ENCODE measurements at places on chromosomes 16 and 17.

- no peak for DNase-seq
These were observed 16.5 kb downstream of the DBNDD1 start for GRCh38 chr16:90002759-90003158.

DNA sequence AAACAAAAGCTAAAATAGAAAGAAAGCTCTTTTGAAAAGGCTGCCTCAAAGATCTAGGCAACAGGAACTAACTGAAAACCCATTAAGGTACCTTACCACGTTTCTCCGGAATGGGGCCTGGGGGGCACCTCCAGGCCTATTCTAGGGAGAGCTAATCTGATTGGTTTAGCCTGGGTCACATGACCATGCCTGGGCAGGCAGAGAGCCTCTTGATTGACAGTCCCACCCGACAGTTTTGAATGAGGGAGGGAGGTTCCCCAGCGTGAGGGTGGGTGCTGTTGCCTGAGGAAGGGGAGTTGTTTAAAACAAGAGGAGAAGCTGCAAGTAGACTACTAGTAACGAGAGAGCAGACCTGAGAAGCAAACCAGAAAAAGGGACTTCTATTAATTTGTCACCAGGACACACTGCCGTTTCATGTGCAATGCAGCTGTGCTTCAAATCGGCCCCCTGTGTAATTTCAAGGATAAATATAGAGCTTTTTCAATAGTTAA is 143.4 kb upstream of the HS3ST2 start:
- no peak for DNase-seq

DNA sequence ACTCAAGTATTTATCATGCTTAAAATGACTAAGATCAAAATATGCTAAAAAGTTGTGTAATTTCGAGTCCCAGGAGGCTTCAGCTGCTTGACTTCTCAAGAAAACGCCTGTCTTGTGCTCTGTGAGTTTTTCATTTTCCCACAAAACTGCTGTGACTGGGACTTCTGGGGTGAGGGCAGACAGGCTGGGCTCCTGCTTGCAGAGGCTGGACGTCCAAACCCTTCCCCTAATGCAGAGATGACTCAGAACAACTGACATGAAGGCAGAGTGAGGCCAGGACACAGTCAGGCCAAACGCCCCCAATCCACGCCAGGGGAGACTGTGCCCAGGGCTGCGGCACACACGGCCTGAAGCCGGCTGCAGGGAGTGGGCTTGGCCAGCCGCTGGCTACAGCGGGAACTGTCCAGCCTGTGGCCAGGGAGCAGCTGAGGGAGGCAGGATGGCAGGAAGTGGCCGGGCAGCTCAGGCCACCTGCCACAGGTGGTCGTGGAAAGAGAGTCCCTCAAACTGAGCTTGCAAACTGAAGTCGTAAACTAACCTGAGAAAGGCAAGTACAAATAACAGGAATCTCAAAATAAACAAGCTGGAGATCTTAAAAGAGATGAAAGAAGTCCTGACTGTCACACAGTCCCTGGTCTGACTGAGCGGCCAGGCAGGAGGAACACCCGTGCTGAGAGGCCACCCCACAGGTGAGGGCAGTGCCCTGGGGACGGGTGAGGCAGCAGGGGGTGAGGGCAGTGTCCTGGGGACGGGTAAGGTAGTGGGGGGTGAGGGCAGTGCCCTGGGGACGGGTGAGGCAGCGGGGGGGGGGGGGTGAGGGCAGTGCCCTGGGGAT is 21.3 kb upstream of the HEXD start:
- no peak for DNase-seq

GRCh38 chr17:42519546-42520491 is 16.2 kb upstream of the NAGLU start:
- peak; percentile 90 for DNase-seq

GRCh38 chr16:2856061-2856670 is 1.8 kb downstream of the PRSS22 start:
- no peak for DNase-seq

GRCh38 chr16:12186774-12187335 is 210.3 kb downstream of the SNX29 start:
- DNase-seq, result no peak

DNA sequence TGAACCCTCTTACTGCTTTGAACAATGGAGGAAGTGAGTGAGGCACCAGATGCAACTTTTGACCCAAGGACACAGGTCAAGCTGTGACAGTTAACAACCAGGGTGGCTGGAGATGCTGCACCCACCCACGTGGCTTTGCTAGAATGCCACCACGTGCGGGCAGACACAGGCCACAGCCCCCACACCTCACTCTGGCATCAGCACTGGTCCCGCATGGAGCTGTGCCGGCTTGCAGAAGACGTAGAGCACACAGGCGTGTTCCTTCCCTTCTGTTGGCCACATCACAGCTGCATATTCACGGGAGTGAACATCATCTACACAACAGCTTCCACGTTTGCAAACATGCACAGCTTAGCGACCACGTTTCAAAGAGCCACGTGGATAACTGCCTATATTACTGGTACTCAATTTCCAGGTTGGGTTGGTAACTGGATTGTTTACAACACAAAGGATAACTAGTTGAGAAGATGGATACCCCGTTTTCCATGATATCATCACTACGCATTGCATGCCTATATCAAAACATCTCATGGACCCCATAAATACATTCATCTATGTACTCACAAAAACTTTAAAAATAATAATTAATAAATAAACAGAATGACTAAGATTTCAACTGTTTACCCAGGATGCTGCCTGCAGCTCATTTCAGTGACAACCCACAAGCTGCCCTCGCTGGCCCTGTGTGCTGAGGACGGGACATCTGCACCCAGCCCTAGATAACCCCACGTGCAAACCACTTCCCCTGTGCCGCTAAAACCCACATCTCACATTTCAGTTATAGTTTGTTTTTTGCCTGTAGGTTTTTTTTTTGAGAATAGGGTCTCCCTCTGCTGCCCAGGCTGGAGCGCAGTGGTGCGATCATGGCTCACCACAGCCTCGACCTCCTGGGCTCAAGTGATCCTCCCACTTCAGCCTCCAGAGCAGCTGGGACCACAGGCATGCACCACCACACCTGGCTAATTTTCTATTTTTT is 132.0 kb downstream of the ANKRD11 start:
- DNase-seq, result no peak

DNA sequence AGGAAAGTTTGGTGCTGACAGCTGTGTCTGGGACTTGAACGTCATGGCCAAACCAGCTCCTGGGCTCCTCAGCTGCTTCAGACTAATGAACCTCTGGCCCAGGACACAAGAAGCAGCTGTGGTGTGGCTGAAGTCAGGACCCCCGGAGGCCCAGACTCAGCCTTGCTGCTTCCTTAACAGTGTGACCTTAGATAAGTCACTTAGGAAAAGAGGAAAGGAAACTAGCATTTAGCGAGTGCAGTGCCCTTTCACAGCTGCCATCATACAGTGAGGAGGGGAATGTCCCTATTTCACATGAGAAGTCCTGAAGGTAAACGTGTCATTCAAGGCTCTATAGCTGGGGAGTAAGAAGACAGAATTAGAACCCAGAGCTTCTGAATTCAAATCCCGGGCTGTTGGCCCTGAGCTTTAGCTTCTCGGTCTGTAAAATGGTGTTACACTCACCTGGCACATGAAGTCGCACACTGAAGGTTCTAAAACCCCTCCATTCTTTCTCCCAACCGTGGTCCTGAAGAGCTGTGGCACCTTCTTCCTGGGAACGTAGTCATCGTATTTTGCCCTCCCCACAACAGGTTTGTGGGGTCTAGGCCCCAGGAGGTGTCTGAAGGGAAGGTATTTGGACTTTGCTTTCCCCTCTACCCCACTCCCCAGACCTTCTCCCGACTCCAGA is 910 bp upstream of the RAMP2 start:
- no peak for DNase-seq

GRCh38 chr16:54822492-54822891 is 108.2 kb upstream of the IRX5 start:
- no peak for DNase-seq

- DNase-seq, result no peak
These were observed 5.0 kb downstream of the STAT5B start for GRCh38 chr17:42271006-42271778.

GRCh38 chr17:81841866-81842265 is 7.0 kb upstream of the PPP1R27 start:
- DNase-seq, result no peak

DNA sequence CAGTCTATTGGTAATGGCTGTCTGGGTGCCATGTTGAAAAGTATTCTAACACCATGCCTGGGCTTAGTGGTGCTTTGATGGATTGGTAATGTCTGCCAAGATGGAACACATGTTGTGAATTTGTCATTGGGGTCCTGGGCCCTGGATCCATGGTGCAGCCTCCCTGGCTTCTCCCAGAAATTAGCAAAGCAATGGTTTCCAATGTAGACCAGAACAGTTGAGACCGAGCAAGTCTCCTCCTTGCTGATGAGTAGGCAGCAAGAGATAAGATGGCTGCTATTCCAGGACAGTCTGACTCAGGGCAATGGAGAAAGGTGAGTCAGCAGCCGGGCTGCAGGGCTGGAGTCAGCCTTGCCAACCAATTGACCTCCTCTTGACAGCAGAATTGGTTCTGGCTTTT is 30.8 kb downstream of the GPR139 start:
- DNase-seq, result no peak

GRCh38 chr16:69294051-69294450 is 17.1 kb upstream of the VPS4A start:
- no peak for DNase-seq

- no peak for DNase-seq
These were observed 403.5 kb upstream of the HSBP1 start for GRCh38 chr16:83404261-83404660.

GRCh38 chr16:71659471-71659870 is 33.5 kb downstream of the MARVELD3 start:
- no peak for DNase-seq

- no peak for DNase-seq
These were observed 128.4 kb downstream of the PRKCB start for GRCh38 chr16:23964136-23964535.

DNA sequence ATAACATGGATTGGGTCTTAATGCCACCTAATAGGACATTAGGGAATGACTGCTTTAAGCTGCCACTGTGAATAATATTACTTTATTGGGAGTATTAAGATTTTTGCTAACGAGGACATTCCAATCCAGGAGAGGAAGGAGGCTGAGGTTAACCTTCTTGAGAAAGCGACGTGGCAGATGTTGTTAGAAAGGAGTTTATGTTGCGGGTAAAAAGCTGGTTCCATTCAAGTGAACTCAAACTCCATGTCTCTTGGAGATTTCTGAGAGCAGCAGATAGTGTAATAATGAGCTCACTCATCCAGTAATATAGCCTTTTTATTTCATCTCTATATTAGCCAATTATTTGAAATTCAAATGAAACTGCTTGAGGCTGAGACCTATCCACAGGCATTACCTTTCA is 75.5 kb downstream of the KNOP1 start:
- no peak for DNase-seq

GRCh38 chr16:29784901-29785500 is 5.5 kb upstream of the KIF22 start:
- peak; percentile 79 for DNase-seq

DNA sequence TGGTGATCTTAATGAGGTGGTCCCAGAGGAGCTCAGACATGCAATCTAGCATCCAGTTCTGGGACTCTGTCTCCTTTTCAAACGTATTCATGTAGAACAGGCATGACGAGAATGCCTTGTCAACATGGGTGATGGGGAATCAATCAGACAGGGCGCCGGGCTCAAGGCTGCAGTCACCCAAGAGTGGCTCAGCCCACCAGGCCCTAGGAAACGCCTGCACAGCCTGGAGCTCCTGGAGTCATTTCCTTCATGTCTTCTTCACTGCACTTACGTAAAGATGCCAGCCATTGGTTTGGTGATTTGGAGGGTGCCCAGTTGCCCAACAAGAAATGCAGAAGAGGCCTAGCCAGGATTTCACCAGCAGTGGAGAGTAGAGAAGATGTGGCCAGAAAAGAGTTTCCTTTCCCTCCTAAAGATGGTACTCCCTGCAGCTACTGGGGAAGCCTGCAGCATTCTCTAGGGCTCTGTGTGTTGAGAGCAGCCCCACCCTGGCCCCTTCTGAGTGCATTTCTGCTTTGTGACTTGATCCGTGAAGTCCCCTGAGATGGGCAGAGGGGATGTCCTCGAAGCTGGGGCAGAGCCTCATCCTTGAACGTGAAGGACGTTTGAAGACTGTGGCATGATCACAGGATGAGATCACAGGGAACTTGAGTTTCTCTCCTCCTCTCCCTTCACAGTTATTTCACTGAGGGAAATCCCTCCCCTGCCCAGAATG is 24.0 kb upstream of the STH start:
- DNase-seq, result no peak

DNA sequence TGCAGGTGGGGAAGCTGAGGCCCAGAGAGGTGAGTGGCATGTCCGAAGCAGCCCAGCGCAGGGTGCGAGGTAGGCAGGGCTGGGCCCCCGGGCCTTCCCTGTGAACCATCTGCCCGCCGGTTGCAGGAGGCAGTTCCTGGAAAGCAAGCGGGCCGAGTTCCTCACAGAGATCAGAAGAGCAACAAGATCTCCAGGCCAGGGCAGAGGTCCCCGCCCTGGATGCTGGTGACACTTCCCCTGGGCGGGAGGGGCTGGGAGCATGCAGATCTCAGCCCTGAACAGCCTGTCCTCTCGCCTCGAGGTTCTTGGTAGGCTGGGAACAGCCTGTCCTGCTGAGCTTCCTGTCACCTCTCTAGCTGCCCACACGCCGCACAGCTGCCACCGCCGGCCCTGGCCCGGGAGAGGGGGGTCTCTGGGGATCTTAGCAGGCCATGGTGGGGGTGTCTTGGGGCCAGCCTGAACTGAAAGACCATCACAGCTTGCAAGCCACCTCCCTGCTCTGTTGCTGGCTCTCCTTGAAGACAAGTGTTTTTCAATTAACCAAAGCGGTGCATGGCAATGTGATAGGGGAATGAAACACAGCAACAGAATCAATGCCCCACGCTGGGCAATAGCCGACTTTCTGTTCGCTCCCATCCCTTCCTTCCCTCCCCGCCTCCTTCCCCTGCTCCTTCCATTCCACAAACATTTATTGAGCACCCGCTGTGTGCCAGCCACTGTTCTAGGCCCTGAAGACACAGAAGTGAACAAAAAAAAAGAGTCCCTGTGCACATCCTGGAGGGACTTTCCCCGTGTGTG is 31.7 kb downstream of the SOCS1 start:
- peak; percentile 85 for DNase-seq

DNA sequence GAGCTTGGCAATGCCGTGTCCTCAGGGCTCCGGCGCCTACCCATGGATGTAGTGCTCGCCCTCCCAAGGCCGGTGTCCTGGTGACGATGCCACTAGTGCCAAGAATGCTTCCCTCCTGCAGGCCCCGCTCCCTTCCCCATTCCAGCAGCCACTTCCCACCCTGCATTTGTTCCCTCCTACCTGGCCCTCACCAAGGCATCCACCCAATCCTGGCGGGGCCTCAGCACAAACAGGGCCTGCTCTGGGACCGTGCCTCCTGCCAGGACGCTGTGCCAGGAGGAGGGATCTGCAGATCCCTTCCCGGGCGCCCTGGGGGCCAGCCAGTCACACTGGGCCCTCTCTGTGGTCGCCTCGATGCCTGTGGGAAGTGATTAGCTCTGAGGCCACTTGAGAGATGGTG is 25.1 kb downstream of the ABR start:
- DNase-seq, result peak; percentile 44
